ENCODE measurements at places on chromosomes 16 and 17.

GRCh38 chr16:89545831-89546574 is 14.5 kb upstream of the RPL13 start:
- DNase-seq, result no peak

DNA sequence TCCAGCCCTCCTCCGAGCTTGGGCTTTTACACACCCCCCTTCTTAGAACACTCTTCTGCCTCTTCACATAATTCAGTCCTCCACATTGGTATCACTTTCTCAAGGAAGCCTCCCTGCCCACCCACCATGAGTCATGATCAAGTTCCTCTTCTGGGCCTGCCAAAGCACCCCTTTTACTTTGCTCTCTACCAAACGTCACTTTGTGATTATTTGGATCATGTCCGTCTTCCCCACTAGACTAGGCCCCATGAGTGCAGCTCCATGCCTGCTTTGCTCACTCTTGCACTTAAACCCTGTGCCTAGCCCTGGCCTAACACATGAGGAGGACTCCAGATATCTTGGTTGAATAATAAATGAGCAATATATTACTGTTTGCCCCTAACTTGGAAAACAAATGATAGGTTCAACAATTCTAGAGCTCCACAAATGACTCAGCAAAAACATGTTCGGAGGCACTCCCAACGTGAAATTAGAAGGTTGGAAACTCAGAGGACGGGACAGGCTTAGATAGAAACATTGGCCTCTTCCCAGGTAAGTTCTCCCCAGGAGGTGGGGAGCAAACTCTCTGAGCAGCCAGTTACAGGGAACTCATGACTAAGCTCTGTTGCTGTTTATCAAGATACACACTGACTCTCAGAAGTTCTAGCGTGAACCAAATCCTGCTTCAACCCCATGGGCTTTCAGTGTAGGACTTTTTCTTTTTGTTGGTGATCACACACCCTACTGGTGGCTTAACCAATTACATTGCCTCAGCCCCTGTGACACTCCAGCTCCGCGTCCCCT is 28.3 kb downstream of the G6PC1 start:
- DNase-seq, result peak; percentile 12

DNA sequence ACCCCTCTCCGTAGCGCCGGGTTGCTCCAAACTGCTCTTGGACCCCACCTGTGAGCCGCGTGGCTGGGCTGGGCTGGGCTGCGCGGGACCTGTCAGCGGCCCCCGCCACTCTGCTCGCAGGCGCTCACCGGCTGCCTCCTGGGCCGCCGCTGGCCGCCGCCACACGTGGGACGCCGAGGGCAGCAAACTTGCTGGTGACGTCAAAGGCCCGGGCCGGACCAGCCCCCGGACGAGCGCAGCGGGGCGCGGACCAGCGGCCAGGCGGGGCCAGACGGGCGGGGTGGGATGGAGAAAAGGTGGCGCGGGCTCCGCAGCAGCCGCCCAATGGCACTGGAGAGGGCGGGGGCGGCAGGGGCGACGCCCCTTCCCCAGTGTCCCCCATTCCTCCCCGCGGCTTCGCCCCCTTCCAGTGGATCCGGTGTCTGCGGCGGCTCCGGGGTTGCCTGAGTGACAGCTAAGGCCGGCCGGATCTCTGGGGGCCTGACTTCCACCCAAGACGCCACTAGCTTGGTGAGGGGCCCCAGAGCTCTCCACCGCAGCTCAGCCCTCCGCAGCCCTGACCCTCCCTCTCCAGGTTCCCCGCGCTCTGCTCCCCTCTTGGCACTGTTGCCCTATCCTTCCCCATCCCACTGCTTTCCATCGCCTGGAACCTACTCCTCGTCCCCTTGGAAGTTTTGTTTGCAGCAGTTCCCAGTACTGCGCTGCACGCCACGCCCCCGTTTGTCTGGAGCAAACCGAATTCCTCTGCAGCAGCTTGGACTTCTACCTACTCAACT is at the start of gene HS3ST3A1:
Gene HS3ST3A1, minus strand, starts transcription at position 154 of the 776 bp plus-strand sequence. CDS start 800 bp downstream, outside the sequence.
- DNase-seq, result no peak

DNA sequence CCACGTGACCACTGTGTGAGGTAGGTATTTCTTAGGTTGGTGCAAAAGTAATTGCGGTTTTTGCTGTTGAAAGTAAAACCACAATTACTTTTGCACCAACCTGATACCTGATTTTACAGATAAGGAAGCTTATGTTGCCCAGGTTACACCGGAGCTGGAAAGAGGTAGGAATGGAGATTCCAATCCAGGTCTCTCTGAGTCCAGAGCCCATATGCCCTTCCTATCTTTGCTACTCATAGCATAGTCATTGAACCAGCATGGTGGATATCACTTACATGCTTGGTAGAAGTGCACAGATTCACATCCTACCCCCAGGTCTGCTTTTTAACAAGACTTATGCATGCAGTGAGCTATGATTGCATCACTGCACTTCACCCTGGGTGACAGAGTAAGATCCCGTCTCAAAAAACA is 61.8 kb downstream of the ARSG start:
- peak; percentile 54 for DNase-seq
